ENCODE measurements at places on chromosomes 6 and 20.

DNA sequence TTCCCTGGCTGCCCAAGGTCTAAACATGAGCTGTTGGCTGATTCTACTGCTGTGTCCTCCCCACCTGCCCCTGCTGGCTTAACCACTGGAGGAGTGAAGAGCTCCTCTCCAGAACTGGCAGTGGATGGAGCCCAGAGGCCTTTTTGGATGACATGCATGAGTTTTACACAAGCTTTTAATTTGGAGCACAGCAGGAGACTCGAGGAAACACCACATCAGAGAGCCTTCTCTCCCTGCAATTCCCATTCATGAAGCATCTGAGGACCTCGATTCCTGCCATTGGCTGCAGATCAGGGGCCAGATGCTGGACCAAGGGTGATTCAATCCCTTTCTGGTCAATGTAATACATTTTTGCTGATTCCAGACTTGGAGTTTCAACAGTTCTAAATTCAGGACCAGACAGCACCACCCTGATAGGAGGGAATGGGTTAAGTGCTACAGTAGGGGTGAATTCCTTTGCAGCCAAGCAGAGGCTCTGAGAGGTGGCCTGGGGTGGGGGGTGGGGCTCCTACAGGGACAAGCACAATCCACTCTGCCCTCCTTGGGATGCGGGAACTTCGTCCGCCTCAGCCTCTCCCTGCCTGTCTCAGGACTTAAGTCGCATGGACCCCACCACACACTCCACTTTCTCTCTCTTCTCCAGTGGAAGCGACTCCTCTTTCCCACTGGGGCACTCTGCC lies 599 bp upstream of the PSORS1C1 start:
- peak; percentile 88 for DNase-seq

GRCh38 chr6:128204616-128205015 lies 303.8 kb upstream of the THEMIS start:
- peak; percentile 46 for DNase-seq

- DNase-seq = no peak
These were observed 24.4 kb downstream of the ANGPT4 start for GRCh38 chr20:891706-892080.

DNA sequence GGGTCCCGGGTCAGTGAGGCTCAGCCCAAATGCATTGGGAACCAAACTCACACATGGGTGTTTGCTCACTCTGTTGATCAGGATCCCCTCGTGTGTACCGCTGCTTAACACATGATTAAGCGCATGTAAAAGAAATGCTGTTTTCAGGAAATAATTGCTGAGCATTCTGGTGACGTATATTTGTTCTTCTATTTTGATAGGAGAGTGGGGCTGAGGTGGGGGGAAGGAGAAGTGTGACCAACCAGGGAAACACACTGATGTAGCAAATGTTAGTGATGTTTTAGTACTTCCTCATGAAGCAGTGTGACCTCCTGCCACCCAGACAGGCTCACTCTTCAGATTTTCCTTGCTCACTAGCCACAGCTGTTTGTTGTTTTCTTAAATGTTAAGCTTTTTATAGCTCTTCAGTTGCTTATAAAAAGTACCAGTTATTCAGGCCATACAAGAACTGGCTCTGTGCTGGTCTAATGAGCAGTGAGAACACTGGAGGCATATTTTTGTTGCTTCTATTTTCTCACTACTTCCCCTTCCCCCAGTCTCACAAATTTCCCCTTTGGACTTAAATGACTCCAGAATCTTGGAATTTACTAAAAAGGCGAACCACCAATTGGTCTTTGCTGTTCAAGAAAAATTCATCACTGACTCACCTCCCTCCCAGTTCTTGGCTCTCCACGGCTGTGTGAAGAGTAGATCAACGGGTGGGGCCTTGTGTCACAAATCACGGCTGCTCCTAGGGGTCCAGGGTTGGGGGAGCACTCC lies 79.2 kb upstream of the BACH2 start:
- DNase-seq = peak; percentile 41

DNA sequence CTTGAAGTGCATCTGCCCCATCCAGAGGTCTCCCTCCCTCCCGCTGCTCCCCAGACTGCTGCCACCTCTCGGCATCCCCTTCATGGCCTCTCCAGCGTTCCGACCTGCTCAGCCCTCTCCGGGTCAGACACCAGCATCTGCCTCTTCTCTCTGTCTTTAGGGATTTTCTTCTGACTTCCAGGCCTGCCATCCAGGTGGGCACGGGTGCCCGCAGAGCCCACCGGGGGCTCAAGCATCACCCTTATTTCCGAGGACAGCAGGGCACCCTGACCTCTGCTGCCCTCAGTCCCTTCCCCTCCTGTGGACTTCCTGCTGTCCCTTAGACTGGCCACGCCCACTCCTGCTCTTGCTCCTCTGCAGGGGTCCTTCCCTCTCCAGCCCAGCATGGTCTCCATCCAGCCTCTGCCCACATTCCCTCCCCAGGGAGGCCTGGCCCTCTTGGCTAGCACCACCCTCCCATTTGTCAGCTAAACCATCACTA lies 3.3 kb downstream of the NPEPL1 start:
- DNase-seq = no peak

- DNase-seq = no peak
These were observed 173.1 kb upstream of the AGPAT4 start for GRCh38 chr6:161446949-161447348.

DNA sequence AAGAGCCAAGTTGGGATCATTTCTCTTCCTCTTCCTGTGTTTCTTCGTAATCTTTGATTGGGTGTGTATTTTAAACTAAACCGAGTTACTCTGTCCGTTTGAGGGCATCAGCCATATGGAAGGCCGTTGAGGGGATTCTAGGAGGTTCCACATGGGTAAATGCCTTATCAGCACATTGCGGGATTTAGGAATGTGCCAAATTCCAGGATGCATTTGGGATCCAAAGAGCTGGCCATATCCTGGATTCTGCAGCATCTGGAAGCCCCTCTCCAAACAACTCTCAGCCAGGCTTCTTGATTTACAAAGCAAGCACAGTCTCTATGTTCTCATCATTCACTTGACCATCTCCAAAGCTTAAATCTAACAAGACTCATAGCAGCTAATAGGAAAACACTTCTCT lies 67.6 kb upstream of the RIN2 start:
- DNase-seq = no peak

GRCh38 chr6:5521322-5521721 lies 260.0 kb downstream of the FARS2 start:
- DNase-seq = no peak

DNA sequence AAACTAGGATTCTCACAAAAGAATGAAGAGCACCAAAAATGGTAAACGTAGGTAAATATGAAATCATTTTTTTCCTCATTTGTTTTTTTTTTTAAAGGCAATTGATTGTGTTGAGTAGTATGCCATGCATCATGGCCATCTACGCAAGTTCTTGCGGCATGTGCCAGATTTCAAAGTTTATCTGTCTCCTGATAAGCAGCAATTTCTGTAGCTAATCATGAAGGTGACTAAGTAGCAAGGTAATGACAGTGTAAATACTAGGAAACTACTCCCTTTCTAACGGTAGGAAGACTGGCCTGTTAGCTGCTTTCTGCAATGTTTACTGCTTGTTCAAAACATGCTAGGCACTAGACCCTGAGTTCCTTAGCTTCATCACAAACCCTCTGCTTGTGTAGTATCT lies 13.4 kb upstream of the LY86 start:
- no peak for DNase-seq

- DNase-seq = no peak
These were observed 241.6 kb downstream of the PHACTR1 start for GRCh38 chr6:12958052-12958706.

DNA sequence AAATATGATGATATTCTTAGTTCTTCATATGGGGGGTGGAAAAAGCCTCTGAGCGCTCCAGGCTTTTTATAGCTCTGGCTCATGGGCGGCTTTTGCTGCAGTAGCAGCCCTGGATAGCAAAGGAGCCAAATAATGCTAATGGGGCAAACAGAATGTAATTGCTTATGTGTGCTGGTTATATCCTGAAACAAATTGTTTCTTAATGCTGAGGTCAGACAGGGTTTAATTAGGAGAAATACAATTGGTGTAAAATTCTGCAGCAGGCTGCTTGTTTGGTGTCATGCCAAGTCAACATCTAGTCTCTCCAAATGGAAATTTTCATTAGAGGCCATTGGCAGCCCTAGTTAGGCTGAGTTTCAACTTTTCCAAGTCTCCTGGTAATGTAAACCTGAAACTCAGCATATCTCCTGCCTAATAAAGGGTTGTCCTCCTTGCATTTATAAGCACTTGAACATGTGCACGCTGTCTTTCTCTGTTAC lies 530.1 kb upstream of the NOX3 start:
- DNase-seq = no peak

DNA sequence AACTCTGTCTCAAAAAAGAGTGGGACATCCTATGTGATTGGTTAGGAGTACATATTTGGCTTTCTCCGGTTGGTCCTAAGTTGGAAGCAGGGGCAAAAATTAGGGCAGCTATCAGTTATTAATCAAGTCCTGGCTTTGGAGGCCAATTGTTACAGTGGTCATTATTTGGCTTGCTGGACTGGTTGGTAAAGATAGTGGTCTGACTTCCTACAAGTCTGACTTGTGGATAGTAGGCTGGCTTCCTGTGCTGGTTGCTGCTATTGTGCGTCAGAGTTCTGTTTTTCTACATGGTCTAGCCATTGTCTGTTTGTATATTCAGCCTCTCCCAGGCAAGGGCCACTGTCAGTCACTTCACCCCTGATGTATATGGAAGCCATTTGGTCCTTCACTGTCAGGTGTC lies 7.0 kb downstream of the ACOT8 start:
- no peak for DNase-seq

DNA sequence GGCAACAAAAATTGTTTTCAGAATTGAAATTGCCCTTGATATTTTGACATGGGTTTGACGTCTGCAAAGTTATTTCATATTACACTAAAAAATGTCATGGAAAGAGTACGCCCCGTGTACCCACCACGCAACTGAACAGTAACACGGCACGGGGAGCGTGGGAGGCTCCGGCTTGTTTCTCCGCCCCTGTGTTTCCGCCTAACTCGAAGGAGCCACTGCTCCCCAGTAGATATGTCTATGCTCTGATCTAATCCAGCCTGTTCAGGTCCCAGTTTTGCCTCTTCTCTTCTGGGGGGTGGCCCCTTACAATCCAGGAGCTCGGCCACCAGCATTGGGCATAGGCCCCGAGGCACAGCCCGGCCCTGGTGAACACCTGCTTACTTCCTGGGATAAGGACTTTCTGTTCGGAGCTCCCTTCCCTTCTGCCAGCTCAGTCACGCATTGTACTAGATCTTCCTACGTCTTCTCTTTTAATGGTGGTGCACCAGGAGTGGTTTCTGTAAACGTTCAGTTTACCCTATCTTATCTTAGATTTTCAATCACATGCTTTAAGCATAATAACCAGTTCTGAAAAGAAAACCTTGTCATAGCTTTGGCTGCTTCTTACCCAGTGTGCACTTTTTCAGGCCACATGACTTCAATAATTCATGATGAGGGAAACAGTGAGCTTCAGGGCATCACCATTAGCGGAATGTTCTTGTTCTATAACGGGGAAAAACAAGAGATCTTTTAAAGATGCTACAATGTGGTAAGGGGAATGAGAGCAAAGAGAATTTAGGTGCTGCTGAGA lies 43.9 kb upstream of the EXOC2 start:
- no peak for DNase-seq

DNA sequence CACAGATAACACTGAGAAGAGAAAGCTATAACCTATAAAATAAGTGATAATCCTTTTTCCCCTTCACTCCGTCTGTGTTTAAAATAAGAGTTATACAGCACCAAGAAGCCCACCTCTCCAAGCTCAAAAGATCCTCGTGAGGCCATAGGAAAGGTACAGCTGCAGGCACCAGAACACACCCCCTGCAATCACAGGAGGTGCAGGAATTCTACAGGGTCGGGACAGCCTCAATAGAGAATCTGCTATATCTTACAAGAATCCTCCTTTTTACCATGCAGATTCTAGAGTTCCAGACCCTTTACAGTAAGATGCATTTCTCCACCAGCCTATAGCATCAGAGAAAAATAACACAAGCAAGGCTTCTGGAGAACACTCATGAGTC lies 5.0 kb upstream of the ADGRF1 start:
- no peak for DNase-seq

DNA sequence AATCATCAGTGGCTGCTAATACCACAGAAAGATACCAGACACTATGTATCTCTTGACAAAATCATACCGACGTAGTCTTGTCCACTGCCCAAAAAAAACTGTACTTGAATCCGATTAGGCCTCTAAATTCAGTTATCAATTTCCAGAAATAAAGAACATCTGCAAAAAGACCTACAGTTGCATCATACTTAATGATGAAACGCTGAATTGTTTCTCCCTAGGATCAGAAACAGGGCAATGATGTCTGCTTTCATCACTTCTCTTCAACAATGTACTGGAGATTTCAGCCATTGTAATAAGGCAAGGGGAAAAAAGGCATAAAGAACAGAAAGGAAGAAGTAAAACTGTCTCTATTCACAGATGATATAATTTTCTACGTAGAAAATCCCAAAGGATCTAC lies 152.0 kb downstream of the TASP1 start:
- no peak for DNase-seq

- DNase-seq = no peak
These were observed 789.3 kb downstream of the FRK start for GRCh38 chr6:115271434-115271833.

- no peak for DNase-seq
These were observed 31.8 kb downstream of the PSMB9 start for GRCh38 chr6:32885698-32886286.

- no peak for DNase-seq
These were observed 67.3 kb downstream of the TRAM2 start for GRCh38 chr6:52509281-52510212.

DNA sequence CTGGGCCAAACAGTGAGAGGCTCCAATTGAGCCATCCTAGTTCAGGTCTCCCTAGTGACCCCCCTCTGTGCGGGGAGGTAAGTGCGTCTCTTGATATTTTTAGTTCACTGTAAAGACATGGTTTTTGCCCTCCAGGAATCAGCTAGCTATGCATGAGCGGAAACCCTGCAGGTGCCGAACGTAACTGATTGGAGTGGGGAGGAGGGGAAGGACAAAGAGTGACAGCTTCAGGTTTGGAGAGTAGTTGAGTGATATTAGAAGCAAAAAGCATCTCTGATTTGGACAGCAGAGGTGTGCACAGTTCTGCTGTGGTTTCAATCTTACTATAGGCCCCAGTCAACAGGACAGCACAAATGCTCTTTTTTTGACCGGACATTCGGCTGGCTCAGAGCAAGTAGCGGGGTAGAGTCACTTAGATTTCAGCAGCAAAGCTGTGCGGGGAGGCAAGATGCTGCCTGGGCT lies 31.8 kb downstream of the TBC1D7 start:
- no peak for DNase-seq

DNA sequence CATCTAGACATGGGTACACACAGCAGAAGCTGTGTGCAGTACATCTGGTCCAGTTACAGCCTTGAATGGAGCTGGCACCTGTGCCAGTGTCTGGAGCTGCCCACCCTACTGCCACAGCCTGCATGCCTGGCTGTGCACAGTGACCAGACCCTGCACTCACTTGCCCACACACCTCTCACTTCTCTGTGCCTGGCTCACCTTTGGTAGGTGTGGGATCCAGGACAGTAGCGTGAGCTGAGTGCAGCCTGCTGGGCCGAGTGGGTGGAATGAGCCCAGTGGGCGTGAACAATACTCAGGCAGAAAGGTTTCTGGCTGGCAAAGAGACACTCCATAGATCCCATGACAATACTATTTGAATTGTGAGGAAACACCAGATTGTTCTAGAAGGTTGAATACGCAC lies 839.5 kb upstream of the FLRT3 start:
- DNase-seq = no peak

GRCh38 chr6:90229331-90230010 lies 67.2 kb downstream of the BACH2 start:
- DNase-seq = no peak

- no peak for DNase-seq
These were observed 75.7 kb upstream of the QKI start for GRCh38 chr6:163338671-163339405.
